ENCODE measurements at places on chromosomes 7 and 10.
A peak's percentile ranks its signal among the peaks of the same experiment; 100 is the strongest.

GRCh38 chr7:29921404-29922010, 68.1 kb downstream of the SCRN1 start:
- DNase-seq, result no peak

DNA sequence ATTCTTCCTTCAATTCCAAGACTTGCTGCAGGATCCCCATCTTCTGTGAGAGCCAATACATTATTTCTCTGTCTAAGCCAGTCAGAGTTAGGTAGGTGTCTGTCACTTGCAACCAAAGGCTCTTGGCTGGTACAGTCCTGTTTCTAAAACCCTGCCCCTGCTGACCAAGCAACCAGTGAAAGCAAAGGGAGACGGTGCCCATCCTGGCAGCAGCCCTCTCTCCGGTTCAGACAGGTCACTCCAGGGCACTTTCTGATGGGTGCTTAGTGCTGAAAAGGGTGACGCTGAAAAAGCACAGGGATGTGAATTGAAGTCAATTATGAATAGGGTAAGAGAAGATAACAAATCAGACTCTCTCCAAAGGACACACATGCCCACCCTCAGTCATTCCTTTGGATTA, 37.5 kb downstream of the SPOCK2 start:
- no peak for DNase-seq

DNA sequence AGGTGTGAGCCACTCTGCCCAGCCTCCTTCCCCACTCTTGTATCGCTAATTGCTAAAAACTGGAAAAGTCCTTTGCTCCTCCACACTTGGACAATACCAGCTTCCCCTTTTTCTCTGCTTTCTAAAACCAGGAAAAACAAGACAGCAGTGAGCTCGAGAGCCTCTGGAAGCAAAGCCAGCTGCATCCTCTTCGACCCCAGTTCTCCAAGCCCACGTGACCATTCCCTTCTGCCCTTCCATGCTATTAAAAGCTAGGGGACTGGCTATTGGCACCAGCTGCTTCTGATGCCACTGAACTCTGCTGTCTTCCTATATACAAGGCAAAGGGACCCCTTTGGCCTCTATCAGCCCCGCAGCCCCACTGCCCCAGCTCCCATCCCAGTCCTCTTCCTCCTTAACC, 92.2 kb downstream of the SPDYE5 start:
- no peak for DNase-seq

DNA sequence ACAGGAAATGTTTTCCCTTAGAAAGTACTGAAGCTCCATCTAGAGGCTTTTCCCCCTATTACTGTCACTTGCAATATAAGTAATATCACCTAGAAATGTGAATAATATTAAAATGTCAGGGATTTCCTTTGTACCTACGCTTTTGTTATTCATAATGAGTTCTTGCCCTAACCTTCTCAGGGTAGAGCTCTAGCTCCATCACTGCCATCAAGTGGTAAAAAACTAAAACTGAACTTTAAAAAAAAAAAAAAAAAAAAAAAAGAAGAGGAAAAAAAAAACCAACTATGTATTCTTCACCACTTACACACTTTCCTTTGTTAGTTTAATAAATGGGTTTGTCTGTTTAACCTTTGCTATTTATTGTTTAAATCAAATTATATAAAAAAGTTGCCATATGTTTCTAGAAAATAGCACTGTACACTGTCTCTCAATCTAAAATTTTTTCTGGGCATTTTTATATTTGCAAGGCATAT, 49.9 kb downstream of the DNAJC1 start:
- DNase-seq, result no peak

DNA sequence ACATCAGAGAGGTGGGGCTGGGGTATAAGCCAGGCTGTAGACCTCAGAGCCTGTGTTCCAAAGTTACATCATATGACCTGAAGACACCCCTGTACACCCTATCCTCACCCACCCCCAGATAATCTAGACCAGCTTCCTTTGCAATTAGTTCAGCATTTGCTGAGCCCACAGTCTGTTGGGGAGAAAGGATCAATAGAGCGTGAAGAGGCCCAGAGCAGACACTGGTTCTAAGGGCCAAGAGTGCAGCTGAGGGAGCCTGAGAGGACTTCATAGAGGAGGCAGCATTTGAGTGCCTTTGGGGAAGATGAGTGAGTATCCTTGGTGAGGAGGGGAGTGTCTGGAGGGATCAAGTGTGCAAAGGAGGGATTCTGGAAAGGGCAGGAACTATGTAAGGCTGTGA, 58.6 kb downstream of the PRF1 start:
- DNase-seq, result no peak

GRCh38 chr10:103287992-103288391, 11.1 kb downstream of the INA start:
- no peak for DNase-seq

- DNase-seq, result no peak
These were observed 25.3 kb upstream of the GIMAP6 start for GRCh38 chr7:150657526-150657925.

DNA sequence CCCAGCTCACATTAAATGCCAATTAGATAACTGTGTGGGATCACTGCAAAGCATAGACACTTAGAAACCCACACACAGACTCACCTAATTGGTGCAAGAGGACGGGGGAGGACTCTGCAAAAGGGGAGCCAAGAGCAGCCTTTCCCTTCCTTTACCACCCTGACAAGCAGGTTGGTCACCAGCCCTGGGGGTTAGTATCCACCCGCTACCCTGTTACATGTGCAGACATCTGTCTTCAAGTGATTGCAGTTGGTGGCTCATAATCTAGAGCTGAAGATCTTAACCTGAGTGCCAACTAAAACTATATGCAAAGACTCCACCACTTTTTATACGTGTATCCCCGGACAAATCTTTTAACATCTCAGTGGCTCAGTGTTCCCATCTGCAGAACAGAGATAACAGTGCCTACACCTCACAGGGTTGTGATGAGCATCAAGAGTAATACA, 56.9 kb downstream of the SORBS1 start:
- DNase-seq, result no peak

GRCh38 chr7:134350709-134351108, 34.0 kb upstream of the SLC35B4 start:
- no peak for DNase-seq

DNA sequence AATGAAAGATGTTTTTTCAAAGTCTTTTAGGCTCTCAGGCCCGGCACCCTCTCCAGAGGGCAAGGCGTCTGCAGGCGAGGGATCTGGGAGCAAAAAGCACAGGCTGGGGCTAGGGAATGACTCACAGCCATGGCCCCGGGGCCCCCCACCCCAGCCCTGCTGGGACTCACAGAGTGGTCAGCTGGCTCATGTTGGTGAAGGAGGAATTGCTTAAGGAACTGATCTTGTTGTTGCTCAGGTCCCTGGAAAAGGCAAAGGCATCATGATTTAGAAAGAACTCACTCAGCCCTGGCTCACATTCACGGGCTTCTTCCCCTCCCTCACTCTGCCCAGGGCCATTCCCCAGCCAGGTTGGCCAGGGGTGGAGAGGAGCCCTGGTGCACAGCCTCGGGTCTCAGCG, 151.5 kb downstream of the SLIT1 start:
- no peak for DNase-seq

DNA sequence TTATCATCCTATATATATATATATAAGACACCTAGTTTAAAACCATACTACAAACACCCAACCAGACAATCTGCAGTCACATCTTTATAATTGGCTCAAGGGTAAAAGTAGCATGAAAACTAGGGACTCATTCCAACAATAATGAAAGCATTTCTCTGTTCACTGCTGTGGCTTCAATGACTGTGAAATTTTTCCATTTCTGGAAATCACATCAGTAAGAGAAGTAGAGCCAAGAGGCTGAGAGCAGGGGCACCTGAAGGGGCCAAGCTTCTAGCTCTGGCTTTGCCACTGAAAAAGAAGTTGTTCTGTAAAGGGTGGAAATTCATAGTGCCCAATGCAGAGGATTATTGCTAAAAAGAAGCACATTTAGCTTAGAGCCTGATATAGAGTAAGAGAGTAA, 158.6 kb upstream of the GLI3 start:
- no peak for DNase-seq

GRCh38 chr7:97116308-97116707, 1.2 kb upstream of the SDHAF3 start:
- DNase-seq, result no peak

DNA sequence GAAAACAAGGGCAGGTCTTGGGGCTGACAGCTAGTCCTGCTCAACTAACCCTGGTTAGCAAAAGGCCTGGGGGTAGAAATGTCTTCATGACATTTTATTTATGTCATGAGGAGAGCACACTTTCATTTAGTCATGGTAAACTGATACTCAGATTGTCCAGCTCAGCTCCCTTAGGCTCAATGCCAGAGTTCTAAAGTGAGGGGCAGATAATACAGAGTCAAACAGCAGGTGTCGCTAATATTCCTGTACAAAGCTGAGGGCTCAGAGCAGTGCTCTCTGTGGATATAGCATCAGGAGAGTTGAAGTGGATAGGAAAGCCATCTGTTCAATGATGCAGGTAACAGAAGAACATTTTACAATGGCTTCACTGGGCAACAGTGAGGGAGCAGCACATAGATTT, 26.8 kb upstream of the CALCR start:
- no peak for DNase-seq

- no peak for DNase-seq
These were observed 54.5 kb upstream of the PDZD8 start for GRCh38 chr10:117429643-117430265.

- no peak for DNase-seq
These were observed 77.3 kb upstream of the PIP4K2A start for GRCh38 chr10:22791665-22792064.

DNA sequence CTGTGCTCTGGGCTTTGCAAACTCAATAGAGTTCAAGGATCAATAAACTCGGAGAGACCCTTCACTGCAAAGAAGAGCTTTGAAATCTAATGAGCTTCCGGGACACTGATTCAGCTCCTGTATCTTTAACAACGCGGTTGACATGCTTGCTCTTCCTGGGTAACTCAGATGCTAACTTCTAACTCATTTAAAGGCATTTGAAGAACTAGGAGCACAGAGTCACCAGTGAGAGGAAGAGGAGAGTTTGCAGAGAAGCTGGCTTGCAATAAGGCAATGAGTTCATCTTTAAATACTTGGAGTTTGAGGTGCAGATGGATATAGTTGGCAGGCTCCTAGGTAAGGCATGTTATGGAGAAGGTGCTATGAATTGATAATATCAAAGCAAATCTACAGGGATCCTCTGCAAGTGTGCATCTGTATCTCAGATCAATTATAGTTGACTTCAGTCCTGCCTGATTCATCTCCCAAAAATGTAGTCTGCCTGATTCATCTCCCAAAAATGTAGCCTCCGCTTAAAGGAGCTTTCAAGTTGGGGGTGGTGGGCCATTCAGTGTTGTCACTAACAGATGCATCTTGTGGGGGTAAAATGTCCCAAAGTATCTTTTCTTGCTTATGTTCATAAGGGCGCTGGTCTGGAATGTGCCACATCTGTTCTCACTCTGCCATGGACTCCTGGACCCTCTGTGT, 182.5 kb upstream of the PRSS58 start:
- no peak for DNase-seq

DNA sequence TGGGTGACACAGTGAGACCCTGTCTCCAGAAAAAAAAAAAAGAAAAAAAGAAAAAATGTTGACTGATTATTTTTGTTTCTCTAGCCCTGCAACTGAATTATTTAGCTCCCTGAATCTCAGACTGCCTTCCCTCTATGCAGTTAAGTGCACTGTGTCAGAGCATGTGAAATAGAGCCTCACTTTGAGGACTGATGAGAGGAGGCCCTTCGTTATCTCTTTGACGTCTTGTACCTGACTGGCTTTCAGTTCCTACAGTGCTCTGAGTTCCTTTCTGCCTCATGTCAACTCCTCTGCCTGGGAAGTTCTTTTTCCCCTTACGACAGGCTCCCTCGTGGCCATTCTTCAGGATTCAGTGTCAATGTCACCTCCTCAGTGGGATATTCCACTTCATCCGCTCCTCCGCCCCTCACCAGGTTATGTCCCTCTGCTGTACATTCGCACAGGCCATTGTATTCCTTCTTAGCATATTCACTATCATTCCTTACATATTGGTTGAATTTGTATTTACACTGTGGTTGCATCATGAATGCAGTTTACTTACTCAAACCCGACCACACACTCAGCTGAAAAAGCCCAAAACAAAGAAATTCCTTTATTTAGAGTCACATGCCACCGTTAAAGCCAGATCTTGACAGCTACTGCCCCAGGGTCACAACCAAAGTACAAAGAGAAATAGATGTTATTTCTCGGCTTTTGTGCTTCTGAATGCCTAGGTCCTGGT, 18.1 kb upstream of the CAMK2G start:
- DNase-seq, result no peak

GRCh38 chr10:6185039-6185716, 17.6 kb upstream of the PFKFB3 start:
- DNase-seq, result no peak

DNA sequence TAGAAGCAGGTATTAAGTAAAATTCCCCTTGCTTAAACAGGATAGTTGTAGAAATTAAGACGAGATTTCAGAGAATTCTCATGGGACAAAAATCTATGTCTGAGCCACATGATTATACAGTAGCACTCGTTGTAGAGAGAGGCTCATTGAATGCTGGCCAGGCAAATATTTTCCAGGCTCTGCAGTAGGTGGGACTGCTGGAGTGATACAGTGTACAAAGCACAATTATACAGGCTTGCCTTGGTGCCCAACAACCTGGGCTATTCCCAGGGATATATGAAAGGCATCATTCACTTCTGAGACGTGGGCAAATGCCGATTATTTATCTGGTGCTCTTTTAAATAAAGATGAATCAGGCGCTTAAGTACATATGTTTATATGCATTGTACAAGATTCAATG, 380.6 kb downstream of the PHTF2 start:
- DNase-seq, result no peak

- DNase-seq, result no peak
These were observed 111.2 kb downstream of the RNLS start for GRCh38 chr10:88471899-88472298.

- DNase-seq, result no peak
These were observed 40.0 kb downstream of the FIGNL1 start for GRCh38 chr7:50409856-50410745.

GRCh38 chr10:124650820-124651401, 93.3 kb downstream of the FAM53B start:
- peak; percentile 70 for DNase-seq

- DNase-seq, result no peak
These were observed 93.1 kb downstream of the NRP1 start for GRCh38 chr10:33241351-33241750.

DNA sequence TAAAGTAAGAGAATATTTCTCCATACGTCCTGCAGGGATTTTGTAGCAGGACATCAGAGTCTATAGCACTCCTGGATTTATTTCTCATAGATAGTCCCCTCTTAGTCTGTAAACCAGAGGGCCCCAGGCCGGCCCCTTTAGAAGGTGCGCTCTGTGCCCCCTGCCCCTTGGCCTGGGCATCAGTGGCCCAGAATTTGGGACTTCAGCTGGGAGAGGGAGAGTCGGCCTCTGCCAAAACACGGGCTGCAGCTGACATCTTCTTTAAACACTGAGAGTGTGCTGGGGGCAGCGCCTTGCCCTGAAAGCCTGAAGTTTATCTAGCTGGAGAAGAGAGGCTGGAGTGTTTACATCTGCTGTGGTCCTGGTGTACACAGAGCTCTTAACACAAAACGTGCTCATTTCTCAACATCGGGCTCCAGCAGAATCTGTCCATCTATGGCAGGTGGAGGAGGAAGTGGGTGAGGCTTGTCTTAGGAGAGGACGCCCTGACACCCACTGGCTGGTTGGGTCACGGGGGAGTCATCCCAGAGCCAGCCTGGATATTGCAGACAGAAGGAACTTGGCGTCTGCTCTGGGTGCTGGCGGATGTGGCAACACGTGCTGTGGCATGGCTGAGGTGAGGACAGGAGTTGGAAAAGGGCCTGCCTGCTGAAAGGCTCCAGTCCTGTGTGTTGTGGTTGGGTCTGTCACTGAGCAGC, 5.0 kb upstream of the TACR2 start:
- no peak for DNase-seq

Data from activated CD4-positive, CD25-positive, alpha-beta regulatory T cell treated with anti-CD3 and anti-CD28 coated beads, Interleukin-2, amount 50 U/mL, for 72 hours (primary cell).